ENCODE measurements at places on chromosomes 13 and 19.

DNA sequence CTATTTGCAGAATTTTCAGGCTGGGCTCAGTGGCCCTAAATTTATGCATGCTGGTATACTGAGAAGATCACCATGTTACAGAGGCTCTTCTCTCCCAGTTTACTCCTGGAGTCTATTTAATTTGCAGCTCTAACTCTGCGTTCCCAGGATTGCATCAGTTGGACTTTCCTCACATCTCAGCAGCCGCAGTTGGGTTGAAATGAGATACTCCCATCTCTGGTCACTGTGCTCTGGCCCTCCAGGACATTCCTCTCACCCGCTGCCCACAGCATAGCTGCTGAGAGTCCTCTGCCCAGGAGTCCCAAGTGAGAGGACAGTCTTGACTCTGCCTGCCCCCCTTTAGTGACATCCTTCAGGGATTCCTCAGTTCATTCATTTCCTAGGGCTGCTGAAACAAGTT is 150.9 kb downstream of the LACC1 start:
- DNase-seq, result no peak

DNA sequence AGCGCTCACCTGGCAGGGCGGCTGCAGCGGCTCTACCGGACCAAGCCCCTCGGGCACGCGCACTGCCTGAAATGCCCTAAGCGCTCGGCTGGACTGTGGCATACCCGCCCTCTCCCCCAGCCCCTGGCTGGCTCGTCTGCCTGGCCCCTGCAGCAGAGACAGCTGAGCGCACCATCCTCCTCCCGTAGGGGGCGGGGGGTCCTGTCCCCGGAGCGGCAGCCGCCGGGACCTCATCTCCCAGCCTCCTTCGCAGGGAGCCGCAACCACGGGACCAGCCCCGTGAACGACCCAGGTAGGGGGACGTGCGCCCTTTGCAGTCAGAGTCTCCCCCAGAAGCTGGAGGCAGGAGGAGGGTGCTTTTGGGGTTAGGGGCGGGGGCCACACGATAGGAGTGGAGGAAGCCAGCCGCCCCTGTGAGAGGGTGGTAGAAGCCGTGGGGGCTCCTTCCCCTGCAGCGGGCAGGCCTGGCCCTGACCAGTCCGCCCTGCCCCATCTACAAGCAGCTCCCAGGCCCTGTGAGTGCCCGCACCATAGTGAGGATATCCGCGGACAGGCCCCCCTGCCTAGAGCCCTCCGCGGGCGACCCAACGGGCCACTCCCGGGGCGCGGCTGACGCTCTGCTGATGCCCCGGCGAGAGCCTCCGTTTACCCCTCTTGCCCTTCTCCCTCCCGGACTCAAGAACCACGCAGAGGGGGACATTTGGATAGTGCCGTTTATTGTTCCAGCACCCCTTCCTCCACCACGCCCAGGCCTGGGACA is 34.2 kb downstream of the ZNF787 start:
- DNase-seq, result no peak

- no peak for DNase-seq
These were observed 31.3 kb downstream of the ANKRD10 start for GRCh38 chr13:110883542-110883941.

- no peak for DNase-seq
These were observed 509.5 kb downstream of the GPC6 start for GRCh38 chr13:93736081-93736480.

GRCh38 chr13:97224544-97225300 is 2.6 kb downstream of the MBNL2 start:
- no peak for DNase-seq

Data from cerebellar nuclear complex (tissue), 1 donor.